Common myeloid progenitor, CD34-positive (primary cell): ENCODE measurements at places on chromosomes 5 and 9.

DNA sequence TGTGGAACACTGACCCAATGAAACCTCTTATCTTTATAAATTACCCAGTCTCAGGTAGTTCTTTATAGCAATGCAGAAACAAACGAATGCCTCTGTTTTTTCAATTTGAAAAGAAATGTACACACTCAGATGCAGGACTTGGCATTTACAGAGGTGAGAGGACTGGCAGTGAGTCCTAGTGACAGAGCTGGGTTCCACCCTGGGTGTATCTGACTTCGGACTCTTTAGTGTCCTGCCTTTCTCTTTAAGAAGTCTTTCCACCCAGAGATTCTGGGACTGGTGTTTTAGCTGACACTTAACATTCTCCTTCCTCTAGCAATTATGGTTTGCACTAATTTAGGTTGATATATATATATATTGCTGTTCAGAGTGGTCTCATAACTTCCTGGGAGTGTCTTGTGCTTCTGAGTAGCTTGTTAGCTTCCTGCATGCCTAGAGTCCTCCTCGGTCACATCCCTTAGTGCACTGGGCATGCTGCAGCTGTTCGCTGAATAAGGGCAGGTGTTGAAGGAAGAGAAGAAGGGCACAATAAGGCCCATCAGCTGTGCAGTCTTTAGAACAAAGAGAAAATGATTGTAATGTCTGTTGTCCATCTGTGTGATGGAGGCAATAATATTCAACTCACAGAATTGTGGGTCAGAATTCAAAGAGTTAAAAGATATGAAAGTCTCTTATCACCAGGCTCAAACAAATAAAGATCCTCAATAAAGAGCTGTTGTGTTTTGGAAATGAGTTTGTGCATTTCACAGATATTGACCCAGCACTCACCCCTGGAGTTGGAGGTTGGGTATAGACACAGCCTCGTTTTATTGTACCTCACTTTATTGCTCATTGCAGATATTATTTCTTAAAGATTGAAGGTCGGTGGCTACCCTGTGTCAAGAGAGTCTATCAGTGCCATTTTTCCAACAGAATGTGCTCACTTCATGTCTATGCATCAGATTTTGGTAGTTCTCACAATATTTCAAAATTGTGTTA lies 187.1 kb downstream of the TRIM32 start:
- no peak for DNase-seq

DNA sequence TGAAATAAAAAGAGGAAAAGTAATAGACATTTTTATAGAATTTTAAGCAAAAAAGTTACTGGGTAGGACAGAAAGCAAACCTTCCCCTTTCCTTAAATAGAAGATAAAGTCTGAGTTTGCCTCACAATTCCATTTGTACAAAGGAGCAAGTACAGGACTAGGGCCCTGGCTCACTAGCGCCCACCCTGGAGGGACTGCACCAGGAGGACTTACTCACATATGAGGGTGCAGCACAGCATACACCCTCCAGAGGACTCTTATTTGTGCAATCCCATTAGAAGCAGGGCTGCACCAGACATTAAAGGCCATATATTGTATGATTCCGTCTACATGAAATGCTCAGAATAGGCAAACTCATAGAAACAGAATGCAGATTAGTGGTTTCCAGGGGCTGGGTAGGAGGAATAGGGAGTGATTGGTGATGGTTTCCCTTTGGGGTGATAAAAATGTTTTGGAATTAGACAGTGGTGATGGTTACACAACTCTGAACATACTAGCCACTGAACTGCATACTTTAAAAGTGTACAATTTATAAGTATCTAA lies 4.5 kb downstream of the REEP5 start:
- no peak for DNase-seq

- DNase-seq, result no peak
These were observed 222.3 kb downstream of the CD180 start for GRCh38 chr5:66974256-66974655.

GRCh38 chr5:75672616-75673015 lies 44.6 kb downstream of the POC5 start:
- no peak for DNase-seq

DNA sequence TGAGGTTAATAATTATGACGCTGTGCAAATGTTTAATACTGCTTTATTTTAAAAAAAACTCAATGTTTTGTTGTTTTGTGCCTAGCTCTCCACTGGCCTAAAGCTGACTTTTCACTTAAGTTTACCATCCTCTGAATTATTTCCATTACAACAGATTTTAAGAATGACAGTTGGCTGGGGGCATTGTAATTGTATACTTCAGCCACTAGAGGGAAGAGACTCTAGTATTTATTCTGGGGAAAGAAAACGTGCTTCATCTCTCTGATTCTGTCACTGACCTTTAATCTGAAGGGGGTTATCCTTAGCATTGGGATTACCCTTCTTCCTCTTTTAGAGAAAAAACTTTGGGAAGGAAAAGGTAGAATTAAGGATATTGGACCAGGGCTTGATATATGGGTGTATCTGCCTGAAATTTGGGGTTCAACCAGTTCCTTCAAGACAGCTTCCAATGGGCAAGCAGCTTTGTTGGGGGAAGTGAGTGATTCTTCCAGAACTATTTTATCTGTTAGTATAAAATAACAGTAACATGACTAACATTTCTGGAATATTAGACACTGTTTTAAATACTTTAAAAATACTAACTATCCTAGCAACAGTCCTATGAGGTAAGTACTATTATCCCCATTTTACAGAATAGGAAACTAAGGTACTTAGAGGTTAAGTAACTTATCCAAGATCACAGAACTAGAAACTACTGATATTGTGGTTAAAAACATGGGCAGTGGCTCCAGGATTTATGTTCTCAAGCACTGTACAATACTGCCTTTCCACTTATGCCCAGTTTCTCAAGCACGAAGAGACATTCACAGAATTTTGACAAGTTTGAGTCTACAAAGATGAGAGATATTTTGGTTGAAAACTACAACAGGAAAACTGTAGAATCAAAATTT lies 208.4 kb downstream of the CD180 start:
- DNase-seq, result peak; percentile 65

DNA sequence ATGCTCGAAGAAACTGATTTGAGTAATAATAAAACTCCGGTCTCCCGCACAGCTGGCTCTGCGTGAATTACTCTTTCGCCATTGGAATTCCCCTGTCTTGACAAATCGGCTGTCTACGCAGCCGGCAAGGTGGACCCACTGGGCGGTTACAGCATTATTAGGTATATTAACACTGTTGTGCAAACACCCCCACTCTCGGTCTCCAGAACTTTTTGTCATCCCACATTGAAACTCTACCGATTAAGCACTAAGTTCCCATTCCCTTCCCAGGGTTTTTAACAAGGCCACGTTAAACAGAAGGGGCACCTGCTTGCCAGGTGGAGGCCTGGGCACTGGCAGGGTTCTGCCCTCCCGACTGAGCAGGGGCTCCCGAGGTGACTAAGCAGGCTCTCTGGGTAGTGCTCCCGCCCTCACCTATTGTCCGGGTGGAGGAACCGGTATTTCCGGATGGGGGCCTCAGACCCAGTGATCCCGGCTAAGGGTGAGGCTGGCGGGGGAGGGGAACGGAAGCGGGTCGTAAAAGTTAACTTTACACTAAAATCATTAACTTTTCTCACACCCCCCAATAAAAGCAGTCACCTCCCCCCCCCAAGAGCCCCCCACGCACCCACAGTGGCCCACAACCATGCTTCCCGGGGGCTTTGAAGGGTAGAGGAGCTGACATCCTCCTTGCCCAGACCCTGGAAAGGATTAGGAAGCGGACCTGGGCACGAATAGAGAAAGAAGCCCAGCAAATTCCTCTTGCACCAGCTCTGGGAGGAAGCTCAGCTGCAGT lies 53.5 kb upstream of the TJP2 start:
- DNase-seq, result peak; percentile 6

DNA sequence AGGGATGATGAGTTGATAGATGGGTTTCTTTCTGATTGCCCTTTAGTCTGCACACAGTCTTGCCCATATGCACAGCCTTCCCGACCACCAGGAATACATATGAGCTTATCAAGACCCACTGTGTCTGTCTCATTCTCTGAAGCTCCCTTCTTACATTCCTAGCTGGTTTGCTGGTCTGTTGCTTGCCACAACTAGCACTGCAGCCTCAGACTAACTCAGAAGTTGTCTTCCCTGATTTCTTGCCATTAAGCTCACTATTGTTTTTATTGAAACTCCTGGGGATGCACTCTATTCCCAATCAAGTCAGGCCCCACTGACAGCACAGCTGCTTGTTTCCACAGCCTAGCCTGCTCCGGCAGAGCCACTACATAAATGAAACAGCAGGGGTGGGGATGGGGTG lies 97.5 kb downstream of the SAXO1 start:
- no peak for DNase-seq

DNA sequence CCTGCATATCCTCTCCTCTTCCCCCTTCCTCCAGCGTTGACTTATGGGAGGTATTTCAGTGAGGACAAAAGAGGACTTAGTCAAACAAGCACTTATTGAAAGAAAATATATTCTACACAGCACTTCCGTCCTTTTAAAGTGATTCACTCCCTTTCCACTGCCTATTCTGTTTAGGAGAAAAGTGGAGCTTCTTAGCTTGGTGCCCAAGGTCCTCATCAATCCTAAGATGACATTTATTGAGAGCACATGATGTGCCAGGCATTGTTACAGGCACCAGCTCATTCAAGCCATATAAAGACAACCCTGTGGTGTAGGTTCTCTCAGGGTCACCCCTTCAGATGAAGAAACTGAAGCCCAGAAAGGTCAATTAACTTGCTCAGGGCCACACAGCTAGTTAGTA lies 95.9 kb downstream of the KCNIP1 start:
- DNase-seq, result no peak
